Tibial nerve (tissue), 4 donors: ENCODE measurements at places on chromosomes 3 and 15. TPM values are rescaled to one million over a fixed set of nuclear protein-coding genes. Genes with fewer than 3 reads are reported as not detected.

DNA sequence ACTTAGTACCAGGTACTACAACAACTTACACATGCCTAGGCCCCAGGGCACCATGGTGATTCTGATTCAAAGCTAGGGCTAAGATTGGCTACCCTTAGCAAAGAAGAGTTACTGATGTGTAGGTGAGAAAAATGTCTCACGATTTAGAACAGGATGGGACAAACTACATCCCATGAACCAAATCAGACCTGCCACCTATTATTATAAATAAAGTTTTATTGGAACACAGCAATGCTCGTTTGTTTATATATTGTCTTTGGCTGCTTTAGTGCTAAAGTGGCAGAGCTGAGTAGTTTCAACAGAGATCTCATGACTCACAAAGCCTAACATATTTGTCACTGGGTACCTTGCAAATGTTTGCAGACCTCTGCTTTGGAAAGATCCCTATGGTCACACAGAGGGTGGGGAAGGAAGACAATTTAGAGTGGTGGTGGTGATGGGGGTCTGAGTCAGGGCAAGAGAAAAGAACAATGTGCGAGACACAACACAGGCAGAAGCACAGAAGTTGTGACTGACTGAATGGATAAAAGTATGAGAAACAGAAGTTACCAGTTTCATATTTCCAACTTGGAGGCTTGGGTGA, 770.6 kb upstream of the CFAP20DC start:
- no peaks in the 10 kb centered on the region for H3K4me1 ChIP-seq
- H3K27ac ChIP-seq = no peak overlapping the region
- no peak overlapping the region for H3K4me3 ChIP-seq
- H3K36me3 ChIP-seq = no peaks in the 10 kb centered on the region
- no peaks in the 10 kb centered on the region for H3K27me3 ChIP-seq
- DNase-seq = no peak

GPR176 gene
- 13.5 TPM for total RNA-seq

DNA sequence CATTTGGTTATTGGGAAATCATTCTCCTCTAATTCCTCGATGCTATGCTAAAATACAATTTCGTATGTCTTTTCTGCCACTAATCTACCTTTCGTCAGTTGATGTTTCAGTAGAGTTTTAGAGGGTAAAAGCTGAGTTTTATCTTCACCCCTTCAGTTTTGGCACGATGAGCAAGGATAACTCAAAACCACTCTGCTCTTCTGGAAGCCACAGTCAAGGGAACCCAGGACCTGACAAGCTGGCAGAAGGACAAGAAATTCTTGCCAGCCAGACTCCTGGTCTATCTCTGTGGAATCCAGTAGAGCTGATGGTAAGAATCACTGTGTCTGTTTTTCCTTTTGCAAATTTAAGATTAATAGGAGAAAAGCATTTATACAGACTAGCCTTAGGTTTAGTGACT, 414.4 kb upstream of the LRRC3B start:
- no peaks in the 10 kb centered on the region for H3K36me3 ChIP-seq
- H3K4me3 ChIP-seq = no peak overlapping the region
- DNase-seq = no peak
- no peak overlapping the region for H3K27ac ChIP-seq

DNA sequence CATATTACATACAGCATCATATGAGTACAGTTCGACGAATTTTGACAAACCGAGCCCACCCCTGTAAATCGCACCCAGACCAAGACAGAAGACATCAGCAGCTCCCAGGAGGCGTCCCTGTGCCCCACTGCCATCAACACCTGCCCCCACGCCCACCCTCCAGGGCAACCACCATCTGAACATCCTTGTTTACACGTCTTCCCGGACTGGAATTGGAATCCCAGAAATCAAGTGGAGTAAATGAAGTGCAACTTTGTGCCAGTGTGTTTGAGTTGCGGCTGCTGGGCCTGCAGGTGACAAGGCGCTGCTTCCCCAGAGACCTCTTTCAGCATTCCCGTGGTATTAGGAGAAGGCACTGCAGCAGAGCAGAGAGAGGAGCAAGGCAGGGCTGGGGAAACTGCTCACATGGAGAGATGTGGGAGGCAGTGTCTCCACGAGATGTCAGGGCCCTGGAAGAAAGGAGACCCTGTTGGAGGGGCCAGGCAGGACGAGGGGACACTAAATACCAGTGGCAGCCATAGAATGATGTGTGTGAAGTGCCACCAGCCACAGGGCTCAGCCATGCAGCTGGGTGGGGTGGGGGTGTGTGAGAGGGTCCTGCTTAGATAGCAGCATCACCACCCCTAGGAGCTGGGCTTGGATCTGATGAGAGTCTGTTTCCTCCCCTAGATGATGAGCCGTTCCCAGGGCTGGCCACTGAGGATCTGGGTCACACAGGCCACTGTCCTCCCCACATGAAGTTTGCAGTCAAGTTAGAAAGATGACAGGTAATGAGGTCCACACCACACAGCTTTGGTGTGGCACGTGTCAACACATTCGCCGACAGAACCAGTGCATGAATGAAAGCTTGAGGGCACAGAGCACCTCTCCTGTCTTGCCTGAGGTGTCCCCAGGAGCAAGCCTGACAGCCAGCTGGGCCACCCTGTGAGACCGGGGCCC, 33.4 kb upstream of the PCSK6 start:
- H3K36me3 ChIP-seq = no peaks in the 10 kb centered on the region
- no peaks in the 10 kb centered on the region for H3K27me3 ChIP-seq

- no peak overlapping the region for H3K27ac ChIP-seq
- no peak overlapping the region for H3K4me3 ChIP-seq
- DNase-seq = no peak
- peaks cover 16% of the 10 kb centered on the region for H3K4me1 ChIP-seq
Observed at GRCh38 chr15:63369781-63370180, 11.9 kb downstream of the CA12 start.

REC114 gene
- not detected for total RNA-seq

DNA sequence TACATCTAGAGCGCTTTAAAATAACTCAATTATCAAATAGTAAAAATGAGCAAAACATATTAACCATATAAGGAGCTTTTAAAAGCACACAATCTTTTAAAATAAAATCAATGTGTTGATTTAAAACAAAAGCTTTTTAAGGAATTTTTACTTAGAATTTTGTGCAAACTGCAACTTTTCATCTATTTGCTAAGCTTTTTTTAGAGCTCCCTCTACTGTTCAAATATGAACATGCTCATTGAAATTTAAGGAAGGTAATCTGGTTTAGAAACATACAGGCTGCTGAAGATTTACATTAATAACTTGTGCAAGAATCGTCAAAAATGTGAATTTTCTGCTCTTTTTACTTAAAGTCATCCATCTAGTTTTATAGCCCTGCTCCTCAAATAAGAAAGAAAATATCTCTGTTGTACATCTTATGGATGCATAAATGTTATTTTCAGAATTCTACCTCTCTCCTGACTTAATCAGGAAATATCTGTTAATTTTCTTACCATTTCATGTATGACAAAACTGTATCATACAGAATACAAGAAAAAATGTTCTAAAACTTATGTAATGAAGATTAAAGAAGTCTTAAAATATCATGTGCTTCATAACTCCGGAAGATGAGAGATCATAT, 469.4 kb upstream of the ROBO2 start:
- DNase-seq = no peak
- H3K27ac ChIP-seq = no peak overlapping the region
- no peak overlapping the region for H3K4me3 ChIP-seq
- no peaks in the 10 kb centered on the region for H3K4me1 ChIP-seq

- no peak for DNase-seq
- no peaks in the 10 kb centered on the region for H3K4me1 ChIP-seq
- no peaks in the 10 kb centered on the region for H3K36me3 ChIP-seq
- no peak overlapping the region for H3K4me3 ChIP-seq
- no peak overlapping the region for H3K27ac ChIP-seq
Observed at GRCh38 chr15:71043373-71043772, 71.9 kb upstream of the THSD4 start.

DNA sequence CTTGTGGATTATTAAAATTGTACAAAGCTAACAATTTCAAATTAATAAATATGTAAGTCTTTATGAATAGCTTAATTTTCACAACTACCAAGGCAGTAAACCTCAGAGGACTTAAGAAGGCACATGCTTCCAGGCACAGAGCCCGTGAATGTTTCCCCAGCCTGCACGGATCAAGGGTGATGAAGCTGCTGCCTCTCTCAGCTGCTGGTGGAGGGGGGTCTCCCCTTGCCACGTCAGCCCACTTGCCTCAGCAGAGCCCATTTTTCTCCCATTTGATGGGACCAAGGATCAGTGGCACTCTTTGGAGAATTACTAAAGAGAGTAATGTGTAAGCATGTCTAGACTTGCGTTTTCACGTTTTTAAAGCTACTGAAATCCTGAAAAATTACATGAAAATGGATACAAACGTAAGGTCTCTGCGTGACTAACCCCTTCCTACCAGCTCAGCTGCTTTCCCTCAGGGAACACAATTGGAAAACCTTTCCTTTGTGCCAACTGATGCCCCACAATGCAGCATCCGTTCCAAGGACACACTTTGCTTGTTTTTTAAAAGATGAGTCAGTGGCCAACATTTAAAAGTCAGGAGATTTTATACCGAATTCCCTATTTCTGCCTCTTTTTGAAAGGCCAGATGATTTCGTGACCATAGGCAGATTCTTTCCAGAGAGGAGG, 494.1 kb downstream of the GABRG3 start:
- no peak overlapping the region for H3K27ac ChIP-seq
- H3K27me3 ChIP-seq = no peaks in the 10 kb centered on the region
- no peak for DNase-seq
- no peaks in the 10 kb centered on the region for H3K4me1 ChIP-seq
- H3K36me3 ChIP-seq = no peaks in the 10 kb centered on the region
- no peak overlapping the region for H3K4me3 ChIP-seq

DNA sequence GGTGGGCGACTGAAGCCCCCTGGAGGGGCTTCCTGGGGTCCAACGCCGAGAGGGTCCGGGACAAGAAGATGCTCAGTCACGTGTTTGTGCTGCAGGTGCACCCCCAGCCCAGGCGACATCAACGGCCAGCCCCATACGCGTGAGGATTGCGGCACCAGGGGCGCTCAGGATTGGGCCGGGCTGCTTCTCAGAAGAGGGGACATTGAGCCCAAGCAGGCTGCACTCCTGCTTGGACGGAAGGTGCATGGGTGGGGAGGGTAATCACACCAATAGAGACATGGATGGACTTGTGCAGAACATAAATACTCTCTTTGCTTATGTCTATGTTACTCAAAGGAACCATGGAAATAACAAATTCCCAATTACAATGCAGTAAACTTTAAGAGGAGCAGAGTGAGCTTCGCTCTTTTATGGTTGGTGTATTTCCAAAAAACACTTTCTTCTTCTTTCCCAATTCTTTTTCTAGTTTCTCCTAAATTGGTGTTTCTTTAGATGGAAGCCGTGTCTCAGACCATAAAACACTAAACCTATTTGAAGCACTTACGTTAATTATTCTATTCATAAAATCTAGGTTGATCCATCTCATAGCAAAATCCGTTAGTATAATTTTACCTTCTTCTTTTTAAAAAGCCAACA, 182.7 kb downstream of the GOLGA6L6 start:
- DNase-seq = no peak
- H3K27me3 ChIP-seq = no peaks in the 10 kb centered on the region
- no peaks in the 10 kb centered on the region for H3K4me1 ChIP-seq
- H3K36me3 ChIP-seq = no peaks in the 10 kb centered on the region
- H3K4me3 ChIP-seq = no peak overlapping the region

DNA sequence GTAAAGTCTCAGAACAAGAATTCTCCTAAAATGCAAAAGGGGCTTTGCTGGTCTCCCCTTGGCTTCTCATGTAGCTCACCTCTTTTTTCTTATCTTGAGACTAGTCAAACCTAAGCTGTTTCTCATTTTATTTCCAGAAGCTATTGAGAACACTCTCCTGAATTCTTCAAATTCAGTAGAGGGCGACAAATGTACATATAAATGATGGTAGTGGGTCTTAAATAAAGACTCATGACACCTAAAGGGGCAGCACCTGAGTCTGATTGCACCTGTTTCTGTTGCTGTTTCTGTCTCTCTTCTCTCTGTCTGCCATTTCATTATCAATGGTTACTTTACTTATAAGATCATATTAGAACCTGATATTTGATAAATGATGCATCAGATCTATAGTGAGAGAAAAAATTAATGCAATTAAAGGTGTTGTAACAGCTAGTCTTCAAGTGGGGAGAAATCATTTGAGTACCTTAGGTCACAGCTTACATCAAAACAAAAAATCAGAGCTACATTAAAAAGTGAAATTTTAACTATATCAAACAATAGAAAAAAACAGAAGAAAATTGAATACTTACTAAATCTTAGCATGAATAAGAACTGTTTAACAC, 7.0 kb downstream of the ADIPOQ start:
- peaks cover 20% of the 10 kb centered on the region for H3K27me3 ChIP-seq
- H3K4me3 ChIP-seq = no peak overlapping the region
- no peaks in the 10 kb centered on the region for H3K36me3 ChIP-seq
- no peak for DNase-seq

DNA sequence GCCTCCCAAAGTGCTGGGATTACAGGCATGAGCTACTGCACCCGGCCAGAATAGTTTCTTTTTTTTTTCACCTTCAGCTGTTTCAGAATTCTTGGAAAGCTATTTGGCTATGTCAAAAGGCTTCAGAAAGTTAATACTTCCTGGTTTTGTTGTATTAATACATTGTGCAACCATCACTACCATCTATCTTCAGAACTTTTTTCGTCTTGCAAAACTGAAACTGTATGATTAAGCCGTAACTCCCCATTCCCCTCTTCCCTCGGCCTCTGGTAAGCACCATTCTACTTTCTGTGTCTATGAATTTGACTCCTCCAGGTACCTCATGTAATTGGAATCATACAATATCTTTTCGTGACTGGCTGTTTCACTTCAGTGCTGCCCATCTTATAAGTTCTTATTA, 5.2 kb upstream of the NOX5 start:
- no peak for DNase-seq
- H3K27me3 ChIP-seq = no peaks in the 10 kb centered on the region
- no peaks in the 10 kb centered on the region for H3K4me1 ChIP-seq
- no peak overlapping the region for H3K27ac ChIP-seq

DNA sequence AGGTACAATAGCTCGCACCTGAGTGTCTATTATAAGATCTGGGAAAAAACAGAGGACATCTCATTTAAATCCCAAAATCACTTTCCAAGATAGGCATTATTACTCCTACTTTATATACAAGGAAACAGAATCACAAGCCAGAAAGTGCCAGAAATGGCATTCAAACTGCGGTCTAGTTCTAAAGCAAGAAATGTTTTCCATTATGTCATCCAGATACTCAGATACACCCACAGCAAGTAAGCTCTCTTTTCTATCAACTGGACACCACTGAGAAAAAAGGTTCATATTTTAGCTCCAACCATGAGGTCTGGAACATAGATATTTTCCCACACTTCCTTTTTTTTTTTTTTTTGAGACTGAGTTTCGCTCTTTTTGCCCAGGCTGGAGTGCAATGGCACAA, 8.1 kb downstream of the SLC33A1 start:
- H3K27ac ChIP-seq = no peak overlapping the region
- H3K36me3 ChIP-seq = no peaks in the 10 kb centered on the region
- DNase-seq = no peak
- peaks cover 2% of the 10 kb centered on the region for H3K4me1 ChIP-seq

NCKIPSD gene
- total RNA-seq = 54.0 TPM

TAGLN3 gene
- not detected for total RNA-seq

THRB gene
- total RNA-seq = 6.9 TPM

TYRO3 gene
- 28.5 TPM for total RNA-seq

GRCh38 chr3:30693470-30694120, 87.2 kb downstream of the TGFBR2 start:
- no peak overlapping the region for H3K4me3 ChIP-seq
- H3K27me3 ChIP-seq = no peaks in the 10 kb centered on the region
- peaks cover 85% of the 10 kb centered on the region for H3K4me1 ChIP-seq

ARL6 gene
- total RNA-seq = 13.5 TPM
